ENCODE measurements at places on chromosomes 7 and 10. TPM values are rescaled to one million over a fixed set of nuclear protein-coding genes. Genes with fewer than 3 reads are reported as not detected.

DENND10 gene
- total RNA-seq: 23.6 TPM

TRIM50 gene
- total RNA-seq: 1.5 TPM

METTL27 gene
- 1.2 TPM for total RNA-seq

PRSS37 gene
- not detected for total RNA-seq

SPDYE1 gene
- total RNA-seq: not detected

PNLIPRP2 gene
- total RNA-seq: 2.3 TPM

DKK1 gene
- 0.78 TPM for total RNA-seq

ACSL5 gene
- total RNA-seq: 16.7 TPM

DNA sequence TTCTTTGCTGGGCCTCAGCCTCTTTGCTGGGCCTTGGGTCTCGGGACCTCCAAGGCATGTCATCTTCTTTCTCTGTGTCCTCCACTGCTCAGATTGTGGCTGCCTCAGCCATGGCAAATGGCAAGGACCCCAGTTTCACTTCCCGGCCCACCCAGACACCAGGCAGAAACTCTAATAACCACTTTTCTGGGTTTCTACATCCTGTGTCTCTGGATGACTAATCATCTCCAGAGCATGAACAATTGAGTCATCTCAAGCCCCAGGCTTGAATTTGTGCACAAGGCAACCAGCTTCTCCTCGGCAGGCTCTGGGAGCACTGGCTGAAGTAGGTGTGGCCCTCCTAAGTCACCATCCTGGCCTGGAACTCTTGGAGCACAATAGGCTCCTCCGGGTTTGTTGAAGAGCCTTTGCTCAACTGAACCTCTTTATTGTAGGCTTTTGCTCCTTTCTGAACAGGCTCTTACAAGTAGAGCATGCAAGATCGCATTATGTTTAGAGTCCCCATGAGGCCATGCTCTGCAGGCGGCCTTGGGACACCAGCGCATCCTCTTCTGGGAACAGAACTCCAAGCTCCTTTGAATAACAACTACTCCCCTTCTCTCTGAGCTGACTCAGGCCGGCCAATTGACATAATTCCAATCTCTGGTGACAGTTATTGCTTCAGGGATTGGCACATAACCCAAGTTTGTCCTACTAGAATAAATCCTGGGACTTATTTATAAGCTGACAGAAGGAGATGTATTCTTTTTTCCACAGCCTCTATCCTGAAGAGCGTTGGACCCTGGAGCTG, 218.1 kb downstream of the WDR11 start:
- no peak for DNase-seq

DNA sequence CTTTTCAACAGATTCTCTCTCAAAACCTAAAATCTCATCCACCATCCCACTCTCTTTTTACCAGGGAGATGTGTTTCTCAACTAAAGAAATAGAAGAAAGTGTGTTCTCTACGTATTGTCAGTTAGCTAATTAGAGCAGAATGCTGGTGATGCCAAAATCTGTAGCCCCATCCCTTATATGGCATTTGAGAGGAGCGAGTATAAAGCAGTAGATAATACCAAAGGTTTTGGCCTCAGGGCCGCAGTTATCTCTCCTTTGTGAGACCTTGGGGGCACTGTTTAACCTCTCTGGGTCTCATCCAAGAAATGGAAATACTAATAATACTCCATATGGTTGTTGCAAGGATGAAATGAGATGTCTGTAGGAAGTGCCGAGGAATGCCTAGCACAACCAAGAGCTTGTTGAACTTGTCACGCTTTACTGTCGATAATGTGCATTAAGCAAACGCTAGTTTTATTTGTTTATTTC, 456 bp upstream of the DLD start:
- no peak for DNase-seq

GRCh38 chr7:121574109-121574508, 178.0 kb upstream of the FAM3C start:
- DNase-seq: no peak

DNA sequence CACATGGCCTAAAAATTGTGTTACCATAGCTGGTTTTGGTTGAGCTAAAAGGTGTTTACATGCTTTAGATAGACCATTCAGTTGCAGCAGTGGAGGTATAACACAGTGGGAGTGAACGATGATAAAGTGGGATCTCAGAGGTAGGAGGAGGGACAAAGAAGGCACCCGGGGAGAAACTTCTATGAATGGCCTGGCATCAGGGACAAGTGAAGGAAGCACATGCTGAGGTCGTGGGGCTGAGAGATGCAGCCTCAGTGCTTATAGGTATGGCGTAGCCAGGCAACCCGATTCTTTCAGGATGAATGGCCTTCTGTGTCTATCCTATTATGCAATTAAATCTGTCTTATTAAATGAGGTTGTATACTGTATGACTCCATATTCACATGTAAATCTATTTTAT, 3.9 kb upstream of the CDK6 start:
- DNase-seq: no peak

GRCh38 chr7:518630-519483, 789 bp downstream of the PDGFA start:
- no peak for DNase-seq

DNA sequence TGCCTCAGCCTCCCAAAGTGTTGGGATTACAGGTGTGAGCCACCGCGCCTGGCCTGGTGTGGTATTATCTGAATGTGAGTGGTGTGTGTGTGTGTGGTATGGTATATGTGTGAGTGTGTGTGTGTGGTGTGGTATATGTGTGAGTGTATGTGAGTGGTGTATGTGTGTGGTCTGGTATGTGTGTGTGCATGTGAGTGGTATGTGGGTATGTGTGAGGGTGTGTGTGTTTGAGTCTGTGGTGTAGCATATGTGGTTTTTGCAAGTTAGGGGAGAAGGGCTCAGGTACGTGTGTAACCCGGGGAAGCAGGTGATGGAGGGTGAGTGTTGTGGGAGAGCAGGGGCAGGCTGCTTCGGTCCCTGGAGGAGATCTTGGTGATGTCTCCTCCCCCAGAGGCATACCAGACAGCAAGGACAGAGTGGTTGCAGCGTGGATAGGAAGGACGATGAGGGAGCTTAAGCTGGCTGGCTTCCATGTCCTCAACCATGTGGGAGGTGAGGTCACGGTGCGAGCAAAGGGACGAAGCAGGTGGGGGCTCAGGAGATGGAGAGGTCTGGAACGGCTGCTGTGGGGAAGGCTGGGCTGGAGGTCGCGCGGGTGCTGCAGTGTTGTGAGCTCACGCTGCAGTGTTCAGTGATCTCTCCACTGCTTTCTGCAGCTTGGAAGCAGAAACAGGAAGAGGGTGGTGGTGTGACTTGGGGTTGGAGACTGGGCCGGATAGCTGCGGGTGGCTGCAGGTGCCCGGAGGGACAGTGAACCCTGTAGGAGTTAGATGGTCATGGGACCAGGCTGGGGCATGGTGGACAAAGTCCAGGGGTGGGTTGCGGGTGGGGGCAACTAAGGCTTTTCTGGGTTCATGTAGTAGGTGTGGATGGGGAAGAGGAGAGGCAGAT, 5.0 kb downstream of the ZYX start:
- no peak for DNase-seq

DNA sequence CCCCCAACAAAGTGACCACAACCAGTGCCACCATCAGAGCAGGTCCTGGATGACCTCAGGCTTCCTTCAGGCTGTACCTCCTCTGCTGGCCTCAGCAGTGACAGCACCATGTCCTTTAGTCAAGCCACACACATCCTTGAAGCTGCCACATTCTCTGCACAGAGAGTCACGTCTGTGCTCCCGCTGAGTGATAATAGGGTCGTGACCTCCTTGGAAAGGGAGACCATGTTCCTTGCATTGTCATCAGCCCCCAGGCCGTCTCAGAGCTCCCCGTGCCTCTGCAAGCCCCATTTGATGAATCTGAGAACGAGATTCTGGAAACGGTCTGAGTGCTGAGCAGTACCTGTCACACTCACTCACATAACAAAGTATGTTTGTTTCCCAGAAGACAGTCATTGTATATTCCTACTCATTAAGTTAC, 106.5 kb upstream of the PRR15 start:
- DNase-seq: no peak

GRCh38 chr10:24177636-24178035, 31.3 kb upstream of the KIAA1217 start:
- no peak for DNase-seq

DNA sequence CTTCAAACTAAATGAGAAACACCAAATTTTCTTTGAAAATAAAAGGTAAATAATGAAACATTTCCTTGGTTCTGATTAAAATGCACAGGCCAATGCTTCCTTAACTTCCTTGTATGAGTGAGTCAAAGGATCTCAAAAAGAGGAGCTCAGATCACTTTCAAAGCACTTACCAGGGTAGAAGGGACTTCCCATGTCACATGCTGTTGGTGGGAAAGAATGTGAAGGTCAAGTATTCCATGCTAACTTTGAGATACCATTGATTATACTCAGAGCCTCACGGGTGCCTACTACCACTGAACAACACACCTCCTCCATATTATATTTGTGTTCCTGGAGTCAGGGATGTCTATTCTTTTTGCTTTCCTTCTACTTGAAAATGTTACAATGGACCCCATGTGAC, 233.5 kb upstream of the KIAA1217 start:
- DNase-seq: no peak

- no peak for DNase-seq
These were observed 171.3 kb downstream of the FZD1 start for GRCh38 chr7:91435381-91436059.

- peak; percentile 81 for DNase-seq
These were observed 59.3 kb upstream of the COMTD1 start for GRCh38 chr10:75294866-75295701.

GRCh38 chr10:29687421-29688164, 52.8 kb upstream of the SVIL start:
- DNase-seq: no peak

DNA sequence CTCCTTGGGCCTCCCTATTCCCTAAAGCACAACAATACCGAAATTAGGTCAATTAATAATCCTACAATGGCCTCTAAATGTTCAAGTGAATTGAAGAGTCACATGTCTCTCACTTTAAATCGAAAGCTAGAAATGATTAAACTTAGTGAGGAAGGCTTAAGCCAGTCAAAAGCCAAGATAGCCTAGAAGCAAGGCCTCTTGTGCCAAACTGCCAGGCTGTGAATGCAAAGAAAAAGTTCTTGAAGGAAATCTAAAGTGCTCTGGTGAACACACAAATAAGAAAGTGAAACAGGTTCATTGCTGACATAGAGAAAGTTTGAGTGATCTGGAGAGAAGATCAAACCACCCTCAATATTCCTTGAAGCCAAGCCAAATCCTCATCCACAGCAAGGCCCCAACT, 57.2 kb downstream of the SLC29A4 start:
- no peak for DNase-seq

DNA sequence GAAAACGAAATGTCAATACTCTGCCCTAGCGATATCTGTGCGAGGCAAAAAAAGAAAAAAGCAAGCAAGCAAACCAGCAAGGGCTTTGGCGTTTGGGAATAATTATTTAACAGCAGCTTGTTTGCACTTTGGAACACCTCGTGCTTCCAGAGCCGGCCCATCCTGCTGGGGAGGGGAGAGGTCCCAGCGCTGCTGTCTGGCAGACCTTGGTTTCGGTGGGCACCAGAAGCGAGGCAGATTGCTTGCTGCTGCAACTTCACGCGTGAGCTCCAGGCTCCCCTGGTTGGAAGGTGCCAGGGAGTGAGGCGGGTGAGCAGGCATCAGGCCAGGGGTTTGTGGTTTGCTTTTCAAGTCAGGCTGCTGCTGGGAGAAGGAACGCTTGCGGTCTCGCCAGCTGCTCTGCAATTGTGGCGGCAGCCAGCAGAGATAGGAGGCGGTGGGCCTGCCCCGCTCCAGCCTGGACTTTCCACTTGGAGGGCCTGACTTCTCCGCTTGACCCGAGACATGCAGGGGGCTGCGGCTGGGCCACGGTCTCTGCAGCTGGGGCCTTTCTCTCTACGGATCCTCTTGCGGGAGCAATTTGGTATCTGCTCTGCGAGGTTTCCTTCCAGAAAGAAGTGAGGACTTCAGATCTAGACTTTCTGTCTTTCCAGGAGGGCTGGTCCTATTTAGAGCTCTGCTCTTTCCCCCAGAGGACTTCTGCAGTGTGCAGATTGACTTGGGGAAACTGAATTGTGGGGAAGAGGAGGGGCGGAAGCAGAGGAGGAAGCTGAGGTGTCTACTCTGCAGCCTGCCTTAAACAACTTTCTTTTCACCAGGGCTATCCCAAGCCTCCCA, 131.4 kb downstream of the PRPF18 start:
- no peak for DNase-seq

DNA sequence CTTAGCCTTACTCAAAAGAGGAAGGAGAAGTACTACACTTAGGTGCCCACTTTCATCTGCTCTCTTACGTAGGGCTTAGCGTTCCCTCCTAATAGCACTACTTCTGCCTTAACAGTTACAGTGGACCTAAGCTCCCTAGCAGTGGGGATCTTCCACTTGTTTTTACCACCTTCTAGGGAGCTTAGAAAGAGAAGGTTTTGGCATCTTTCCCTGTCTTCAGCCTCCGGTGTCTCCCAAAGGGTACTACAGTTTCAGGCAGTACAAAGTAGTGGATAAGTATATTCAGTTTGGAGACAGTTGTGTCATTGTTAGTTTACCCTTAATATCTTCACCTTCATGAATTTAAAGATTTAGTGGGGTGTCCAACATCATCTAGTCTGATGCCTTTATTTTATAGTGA, 14.6 kb downstream of the CHRM2 start:
- DNase-seq: no peak

DNA sequence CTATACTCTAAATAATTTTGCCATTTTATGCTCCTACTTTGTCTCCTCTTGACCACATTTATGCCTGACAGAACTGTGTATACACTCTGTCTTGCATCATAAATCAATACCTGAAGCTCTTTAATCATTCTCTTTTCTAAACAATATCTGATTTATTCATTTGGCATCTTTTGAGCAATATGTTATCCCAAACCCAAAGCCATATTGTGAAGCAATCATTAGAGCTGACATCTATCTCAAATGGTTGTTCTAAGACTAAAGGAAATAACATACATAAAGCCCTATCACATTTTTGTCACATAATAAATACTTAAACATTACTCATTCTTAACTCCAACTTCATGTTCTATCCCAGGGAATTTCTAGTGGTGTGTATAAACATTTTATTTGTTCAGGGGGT, 717.6 kb downstream of the SORCS1 start:
- no peak for DNase-seq

- no peak for DNase-seq
These were observed 579.4 kb downstream of the SDK1 start for GRCh38 chr7:3880228-3880987.

GRCh38 chr7:99199226-99199625, 8.7 kb downstream of the KPNA7 start:
- DNase-seq: no peak

DNA sequence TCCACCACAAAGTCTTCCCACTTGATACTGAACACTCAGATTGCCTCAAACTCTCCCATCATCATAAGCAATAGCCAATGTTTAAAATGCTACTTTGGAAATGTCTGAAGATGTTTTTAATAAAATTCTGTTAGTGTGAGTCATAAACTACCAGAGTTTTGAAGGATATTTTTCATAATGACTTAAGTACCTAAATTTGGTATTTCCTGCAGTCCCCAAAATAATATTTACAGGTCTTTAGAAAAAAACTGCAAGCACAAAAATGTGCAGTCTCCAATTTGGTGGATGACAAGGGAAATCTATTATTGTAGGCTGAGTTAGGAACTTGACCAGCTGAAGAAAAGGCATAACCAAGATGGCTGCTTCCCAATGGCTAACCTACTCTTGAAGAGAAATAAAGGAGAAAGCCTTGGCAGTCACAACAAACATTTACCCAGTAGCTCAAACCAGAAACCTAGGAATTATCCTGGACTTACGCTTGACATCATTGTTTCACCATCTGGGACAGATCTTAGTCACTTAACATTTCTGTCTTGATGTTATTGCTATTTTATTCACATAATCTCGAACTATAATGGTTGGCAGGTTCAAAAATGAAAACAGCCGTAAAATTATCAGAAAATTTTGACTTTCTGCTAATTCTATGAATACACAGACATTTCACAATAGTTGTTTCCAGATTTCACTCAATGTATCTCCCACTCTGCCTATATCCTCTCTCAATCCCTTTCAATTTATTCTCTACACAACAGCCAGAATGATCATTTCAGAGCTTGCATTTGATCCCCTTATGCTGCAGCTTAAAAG, 111.2 kb upstream of the STEAP1B start:
- DNase-seq: no peak

Data from thoracic aorta (tissue), 2 donors.